ENCODE measurements at places on chromosomes 6 and 20.

- no peak for DNase-seq
These were observed 14.8 kb downstream of the SRSF3 start for GRCh38 chr6:36608788-36609563.

DNA sequence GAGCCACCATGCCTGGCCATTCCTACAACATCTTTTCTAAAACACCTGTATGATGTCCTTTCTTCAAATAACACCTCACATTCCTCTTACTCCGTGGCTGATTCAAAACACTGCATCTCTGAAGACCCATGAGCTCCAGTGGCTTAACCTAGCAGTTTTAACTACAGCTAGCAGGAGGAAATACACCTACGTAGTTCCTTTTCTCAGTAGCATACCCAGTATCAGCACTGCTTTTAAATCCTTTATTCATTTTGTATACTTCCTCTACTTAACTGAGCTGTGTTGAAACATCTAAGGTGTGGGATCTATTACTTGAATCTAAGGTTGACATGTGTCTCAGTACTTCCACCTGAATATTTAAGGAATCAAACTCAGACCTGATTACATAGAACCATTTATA lies 113.6 kb upstream of the CCDC28A start:
- no peak for DNase-seq

DNA sequence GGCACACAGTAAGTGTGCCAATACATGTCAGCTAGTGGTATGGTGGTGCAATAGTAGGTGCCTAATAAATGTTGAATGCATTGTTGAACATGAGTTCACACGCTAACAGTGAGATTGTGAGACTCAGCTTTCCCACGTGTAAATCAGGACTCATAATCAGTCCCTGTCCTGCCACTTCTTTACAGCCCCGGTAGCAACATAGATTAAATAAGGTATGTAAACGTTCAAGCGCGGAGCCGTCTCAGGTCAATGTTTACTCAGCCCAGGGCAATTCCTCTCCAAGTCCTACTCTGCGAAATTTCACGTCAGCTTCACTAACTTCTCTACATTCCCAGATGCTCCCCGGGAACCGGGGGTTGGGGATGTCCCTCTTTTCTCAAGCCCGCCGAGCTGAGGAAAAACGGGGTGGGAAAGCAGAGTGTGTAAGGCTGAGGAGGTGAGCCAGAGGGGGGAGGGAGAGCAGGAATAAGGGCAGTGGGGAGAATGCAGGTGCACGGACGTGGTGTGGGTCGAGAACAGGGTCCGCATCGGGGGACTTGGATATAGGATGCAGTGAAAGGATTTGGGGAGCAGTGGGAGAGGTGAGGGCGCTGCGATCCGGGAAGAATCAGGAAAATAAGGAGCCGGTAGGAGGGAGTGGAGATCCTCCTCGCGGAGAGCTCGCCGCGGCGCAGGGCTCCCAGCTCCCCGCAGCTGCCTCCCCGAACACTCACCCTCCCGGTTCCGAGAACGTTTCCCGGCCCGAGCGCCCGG lies 544 bp upstream of the TP53INP2 start:
- DNase-seq: no peak

DNA sequence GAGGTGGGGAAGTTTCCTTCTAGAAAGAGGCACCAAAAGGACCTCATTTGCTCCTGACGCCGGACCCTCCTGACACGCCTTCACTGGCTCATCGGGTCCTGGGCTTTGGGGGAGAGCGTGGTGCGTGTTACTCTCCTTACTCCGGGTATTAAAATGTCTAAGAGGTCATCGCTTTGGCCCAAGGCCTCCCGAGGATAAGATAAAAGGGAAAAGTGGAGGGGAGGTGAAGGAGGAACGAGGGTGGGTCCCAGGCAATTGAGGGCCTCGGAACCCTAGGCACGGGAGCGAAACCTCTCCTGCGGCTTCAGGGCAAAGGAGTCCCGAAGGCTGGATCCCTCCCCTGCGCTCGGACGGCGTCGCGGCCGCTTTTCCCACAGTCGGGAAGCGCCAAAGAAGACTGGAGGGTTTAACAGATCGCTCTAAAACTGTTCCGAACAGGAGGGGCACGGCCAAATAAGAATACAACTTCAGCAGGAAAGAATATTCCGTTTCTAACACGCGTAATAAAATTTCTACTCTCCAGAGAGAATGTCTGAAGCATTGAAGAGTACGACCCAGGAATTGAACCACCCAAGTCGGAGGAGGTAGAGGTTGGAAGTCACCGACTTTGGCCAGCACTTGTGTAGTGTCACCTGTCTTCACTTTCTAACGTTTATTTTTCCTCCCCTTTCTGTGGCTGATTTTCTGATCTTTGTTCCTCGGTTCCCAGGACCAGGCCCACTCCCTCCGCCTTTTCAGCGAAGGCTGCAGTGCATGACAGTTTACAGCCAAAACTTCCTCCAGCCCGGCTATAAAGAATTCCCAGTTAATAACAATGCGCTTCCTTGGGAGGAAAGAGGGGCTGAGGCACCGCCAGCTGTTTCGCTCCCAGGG lies 2.1 kb upstream of the TBXT start:
- no peak for DNase-seq

GRCh38 chr6:167769408-167770190 lies 57.1 kb upstream of the AFDN start:
- no peak for DNase-seq

DNA sequence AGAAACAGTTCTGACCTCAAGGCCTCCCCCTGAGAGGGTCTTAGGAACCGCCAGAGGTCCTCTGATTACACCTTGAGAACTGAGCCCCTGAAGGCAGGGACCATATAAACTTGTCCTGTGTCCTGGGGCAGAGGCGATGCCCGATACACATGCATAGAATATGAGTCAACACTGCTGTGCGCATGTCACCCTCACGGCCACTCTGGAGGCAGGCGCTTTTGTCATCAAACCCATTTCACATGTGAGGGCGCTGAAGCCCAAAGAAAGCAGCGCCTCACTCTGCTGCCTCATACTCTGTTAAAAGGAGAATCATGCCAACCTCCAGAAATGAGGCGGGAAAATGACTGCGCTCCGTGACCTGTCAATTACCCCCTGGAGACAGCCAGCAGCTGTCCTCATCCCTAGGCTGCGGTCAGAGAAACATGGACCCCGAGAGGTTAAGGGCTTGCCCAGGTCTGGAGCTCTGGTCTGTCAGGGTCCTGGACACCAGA lies 158.3 kb downstream of the GRM4 start:
- DNase-seq: no peak
